ENCODE measurements at places on chromosomes 4 and X.
A peak's percentile ranks its signal among the peaks of the same experiment; 100 is the strongest.

DNA sequence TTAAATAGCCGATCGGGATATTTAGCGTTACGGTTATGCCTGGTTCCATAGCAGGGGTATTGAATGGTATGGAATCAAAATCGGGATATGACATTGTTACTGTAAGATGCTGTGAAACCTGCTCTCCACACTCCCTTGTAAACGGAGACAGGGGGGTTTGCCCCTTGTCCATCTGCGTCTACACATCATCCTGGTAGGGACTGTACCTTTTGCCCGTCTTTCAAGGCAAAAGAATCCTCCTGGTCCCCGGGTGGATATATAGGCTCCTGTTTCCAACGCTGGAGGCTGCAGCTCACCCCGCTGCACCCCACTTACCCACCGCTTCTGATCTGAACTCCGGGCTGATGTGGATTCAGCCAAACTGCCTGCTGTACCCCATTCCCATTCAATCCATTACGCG, 189.1 kb downstream of the SHOX start:
- DNase-seq, result no peak

DNA sequence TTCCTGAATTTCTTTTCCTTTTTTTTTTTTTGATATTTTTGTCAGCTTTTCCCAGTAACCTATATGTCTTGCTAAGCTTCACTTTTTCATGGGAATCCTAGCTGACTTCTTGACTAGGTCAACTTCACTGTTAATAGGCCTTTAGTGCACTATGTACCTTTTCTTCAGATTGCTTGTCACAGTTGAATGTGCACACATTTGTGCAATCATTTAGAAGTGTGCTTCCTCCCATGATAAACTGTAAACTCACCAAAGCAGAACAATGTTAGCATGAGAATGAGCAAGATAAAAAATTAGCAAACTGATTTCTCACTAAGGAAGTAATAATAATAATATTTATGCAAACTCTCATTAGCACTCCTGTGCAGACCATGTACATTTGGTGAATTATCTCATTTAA, 173.2 kb downstream of the PABPC4L start:
- no peak for DNase-seq

GRCh38 chr4:140168474-140168873, 14.5 kb upstream of the MAML3 start:
- no peak for DNase-seq

DNA sequence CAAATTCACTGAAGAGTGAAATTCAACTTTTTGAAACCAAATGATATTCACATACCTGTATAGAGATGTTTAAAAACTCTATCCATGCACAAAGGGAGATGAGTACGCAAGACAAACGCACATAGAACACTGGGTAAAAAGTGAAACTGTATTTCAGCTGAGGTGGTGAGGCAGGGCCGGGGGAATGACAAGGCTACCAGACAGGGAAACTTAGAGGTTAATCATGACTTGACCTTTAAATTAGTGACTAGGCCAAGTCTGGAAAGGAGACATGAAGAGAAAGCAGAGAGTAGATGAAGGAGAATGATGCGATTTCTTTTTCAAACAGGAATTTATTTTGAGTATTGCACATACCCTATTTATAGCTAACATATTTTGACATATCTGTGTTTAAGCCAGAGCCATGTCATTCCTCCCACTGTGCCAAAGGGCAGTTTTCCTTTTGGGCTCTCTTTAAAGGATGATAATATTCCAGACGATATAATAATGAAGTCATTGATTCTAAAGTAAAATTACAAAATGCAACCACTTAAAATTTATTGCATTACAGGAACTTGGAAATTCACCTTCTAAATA, 49.4 kb downstream of the ARHGEF6 start:
- DNase-seq, result no peak

DNA sequence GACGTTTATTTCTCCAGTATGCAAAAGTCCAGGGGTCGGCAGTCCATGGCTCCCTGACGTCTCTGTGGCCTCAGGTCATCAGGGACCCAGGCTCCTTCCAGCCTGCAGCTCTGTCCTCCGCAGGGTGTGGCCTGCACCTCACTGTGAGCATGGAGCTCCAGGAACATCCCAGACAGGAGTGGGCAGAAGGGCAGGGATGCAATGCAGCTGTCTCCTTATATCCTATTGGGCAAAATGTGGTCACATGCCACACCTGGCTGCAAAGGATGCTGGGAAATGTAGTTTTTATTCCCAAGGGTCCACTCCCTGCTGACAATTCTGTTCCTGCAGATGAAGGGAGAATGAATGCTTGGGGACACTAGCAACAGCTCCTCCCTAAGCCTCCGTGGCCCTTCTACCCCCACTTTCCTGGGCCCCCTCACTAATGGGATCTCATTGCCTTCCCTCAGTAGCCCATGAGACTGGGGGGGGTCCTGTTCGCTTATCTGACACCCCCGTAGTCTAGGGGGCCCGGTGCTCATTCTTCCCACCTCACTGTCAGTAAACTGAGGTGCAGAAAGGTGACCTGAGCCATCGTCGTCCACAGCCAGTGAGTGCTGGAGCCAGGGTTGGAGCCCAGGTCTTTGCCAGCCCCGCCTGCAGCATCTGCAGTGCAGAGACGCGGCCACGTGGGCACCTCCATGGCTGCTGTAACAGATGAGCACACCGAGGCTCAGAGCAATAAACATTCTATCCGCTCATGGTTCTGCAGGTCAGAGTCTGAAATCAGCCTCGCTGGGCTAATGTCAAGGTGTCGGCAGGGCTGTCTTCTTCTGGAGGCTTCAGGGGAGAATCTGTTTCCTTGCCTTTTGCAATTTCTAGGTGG, 5.9 kb upstream of the GRPEL1 start:
- DNase-seq, result no peak

- no peak for DNase-seq
Measured at GRCh38 chrX:16930392-16930791, 16.1 kb upstream of the REPS2 start.

- DNase-seq, result no peak
Measured at GRCh38 chr4:79164907-79165610, 160.8 kb downstream of the NAA11 start.

- DNase-seq, result no peak
Measured at GRCh38 chrX:155864655-155865054, 16.5 kb upstream of the VAMP7 start.

GRCh38 chr4:40916218-40916555, 166.4 kb downstream of the NSUN7 start:
- DNase-seq, result no peak

- no peak for DNase-seq
Measured at GRCh38 chr4:1476140-1476513, 69.9 kb upstream of the NKX1-1 start.

GRCh38 chrX:13081395-13082205, 37.2 kb upstream of the FAM9C start:
- peak; percentile 89 for DNase-seq

DNA sequence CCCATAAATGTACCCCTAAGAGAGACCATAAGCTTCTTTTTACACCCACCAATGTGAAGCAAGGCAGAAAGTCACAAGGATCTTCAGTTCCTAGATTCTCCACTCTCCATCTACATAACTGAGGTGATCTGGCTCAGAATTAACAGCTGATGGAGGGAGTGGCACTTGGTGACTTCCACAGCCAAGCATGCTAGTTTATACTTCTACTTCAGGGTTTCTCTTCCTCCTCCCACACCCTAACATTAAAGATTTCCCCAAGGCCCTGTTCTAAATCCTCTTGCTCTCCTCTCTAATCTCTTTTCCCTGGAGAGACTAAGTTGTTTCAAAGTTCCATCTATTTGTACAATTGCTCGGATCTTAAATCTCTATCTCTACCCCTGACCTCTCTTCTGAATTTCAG, 81.1 kb downstream of the MBNL3 start:
- no peak for DNase-seq

GRCh38 chr4:148434075-148434773, 8.0 kb downstream of the NR3C2 start:
- no peak for DNase-seq

- DNase-seq, result no peak
Measured at GRCh38 chrX:107666931-107667330, 38.6 kb downstream of the PRPS1 start.

DNA sequence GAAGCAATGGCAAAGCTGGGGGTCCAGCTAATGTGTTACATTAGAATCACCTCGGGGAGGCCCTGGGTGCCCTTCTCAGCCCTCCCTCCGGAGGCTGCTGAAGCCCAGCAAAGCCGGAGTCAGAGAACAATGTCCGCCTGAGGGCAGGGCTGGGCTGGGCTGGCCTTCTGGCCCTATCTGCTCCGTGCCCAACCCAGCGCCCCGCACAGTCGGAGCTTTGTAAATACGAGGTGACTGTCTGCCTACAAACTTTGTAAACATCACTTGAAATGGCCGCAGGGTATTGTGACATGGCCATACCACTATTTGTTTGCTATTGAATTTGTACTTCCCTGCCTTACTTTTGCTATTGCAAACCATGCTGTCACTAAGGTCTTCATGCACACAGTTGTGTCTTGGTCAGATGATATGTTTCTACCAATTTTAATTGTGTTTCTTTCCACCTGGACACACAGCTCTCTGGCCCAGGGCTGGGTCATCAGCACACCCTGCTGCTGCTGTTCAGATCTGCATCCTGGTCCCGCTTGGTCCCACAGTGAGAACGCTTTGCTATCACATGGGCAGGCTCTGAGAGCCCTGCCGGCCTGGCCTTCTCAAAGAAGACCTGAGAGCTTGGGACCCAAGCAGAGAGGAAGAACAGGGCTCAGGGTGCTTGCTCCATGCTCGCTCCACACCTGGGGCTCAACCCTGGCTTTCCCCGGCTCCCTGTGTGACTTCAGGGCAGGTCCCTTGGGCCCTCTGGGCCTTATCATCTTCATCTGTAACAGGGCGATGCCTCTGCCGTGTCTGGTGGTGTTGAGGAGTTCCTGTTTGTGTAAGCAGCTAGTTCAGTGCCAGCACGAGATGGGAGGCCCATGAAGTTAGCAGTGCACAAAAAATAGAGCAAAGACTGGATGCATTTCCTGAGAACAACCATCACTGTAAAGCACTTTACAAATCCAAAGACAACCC, 2.3 kb downstream of the S100P start:
- no peak for DNase-seq
